ENCODE measurements at places on chromosomes 16 and 17. TPM values are rescaled to one million over a fixed set of nuclear protein-coding genes. Genes with fewer than 3 reads are reported as not detected.
A peak's percentile ranks its signal among the peaks of the same experiment; 100 is the strongest.

DNA sequence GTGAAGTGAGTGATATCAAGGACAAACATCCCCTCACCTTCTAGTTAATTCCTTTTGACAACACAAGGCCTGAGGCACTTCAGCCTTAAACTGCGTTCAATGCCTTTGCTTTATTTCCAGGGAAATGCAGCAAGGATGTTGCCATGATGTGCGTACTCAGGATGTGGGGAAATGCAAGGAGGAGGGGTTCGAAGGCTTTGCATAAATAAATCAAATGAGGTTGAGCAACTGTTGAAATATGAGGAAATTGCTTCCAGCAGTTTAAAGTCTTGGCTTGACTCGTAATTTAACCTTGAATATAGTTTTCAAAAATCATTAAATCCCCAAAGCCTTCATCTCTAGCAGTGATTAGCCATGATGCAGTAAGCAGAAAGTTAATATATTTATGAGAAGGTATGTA is 81.8 kb upstream of the CCL2 start:
- H3K27ac ChIP-seq: no peak overlapping the region
- H3K4me3 ChIP-seq: no peak overlapping the region
- H3K36me3 ChIP-seq: no peaks in the 10 kb centered on the region
- H3K27me3 ChIP-seq: peaks cover 10% of the 10 kb centered on the region
- no peaks in the 10 kb centered on the region for H3K4me1 ChIP-seq

DNA sequence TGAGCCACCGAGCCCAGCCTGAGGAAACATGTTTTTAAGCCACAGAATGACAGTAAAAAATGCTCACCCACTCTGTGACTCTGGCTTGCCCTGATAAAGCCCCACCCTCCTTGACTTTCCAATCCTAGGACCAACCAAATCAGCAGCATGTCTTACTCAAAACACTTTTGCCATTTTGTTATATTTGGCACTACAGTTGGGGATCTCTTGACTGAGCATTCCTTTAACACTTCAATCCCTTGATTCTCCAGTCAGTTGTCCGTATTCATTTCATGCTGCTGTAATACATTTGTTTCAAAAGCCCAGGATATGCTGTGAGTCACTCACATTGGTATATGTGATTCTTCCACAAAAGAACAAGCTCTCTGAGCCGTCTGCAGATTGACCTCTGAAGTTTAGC is 8.2 kb downstream of the MYH3 start:
- DNase-seq: no peak
- H3K4me1 ChIP-seq: no peaks in the 10 kb centered on the region
- no peak overlapping the region for H3K4me3 ChIP-seq
- no peak overlapping the region for H3K27ac ChIP-seq
- peaks cover 9% of the 10 kb centered on the region for H3K36me3 ChIP-seq

DNA sequence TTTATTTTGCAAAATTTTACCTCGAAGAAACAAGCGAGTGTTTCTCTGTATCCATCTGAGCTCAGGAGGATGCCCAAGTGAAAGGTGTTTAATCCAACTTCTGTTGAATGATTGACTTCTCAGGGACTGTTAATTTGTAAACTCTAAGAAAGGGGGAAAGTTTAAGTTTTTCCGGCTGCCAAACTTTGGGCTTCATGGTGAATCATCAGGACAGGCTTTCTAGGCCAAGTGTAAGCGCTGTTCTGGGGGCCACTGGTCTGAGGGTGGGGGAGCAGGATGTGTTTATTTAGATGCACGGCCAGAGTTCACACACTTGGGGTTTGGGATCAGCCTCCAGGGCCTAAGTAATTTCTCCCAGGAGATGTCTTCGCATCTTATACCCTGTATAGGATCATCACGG is 110.4 kb downstream of the PITPNC1 start:
- no peak for DNase-seq
- H3K27me3 ChIP-seq: peaks cover 7% of the 10 kb centered on the region
- no peaks in the 10 kb centered on the region for H3K36me3 ChIP-seq
- no peaks in the 10 kb centered on the region for H3K4me1 ChIP-seq

DNA sequence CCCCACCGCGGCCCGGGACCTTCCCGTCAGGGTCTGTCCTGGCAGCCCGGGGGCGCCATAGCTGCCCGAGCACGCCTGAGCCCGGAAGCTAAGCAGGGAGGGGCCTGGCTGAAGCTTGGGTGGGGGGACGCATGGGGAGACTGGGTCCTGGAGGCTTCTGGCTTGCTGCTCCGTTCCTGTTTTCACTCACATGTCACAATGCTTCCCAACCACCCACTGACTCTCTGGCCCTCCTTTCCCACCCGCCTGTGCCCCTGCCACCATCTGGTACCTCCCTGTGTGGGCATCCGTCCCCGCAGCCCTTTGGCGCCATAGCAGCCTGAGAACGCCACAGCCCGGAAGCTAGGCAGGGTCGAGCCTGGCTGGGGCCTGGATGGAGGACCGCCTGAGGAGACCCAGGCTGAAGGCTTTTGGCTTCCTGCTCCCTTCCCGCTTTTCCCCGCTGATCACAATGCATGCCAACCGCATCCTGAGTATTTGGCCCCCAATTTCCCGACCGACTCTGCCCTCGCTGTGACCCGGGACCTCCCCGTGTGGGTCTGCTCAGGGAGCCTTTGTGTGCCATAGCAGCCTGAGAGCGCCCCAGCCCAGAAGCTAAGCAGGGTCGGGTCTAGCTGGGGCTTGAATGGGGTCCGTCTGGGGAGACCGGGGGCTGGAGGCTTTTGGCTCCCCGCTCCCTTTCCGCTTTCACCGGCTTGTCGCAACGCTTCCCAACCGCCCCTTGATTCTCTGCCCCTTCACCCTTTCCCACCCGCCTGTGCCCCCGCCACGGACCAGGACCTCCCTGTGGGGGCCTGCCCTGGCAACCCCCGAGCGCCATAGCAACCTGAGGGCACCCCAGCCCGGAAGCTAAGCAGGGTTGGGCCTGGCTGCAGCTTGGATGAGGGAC is 2290.1 kb downstream of the TP53TG3F start:
- H3K4me1 ChIP-seq: no peaks in the 10 kb centered on the region
- H3K4me3 ChIP-seq: no peak overlapping the region
- H3K27ac ChIP-seq: no peak overlapping the region
- H3K27me3 ChIP-seq: no peaks in the 10 kb centered on the region
- DNase-seq: no peak

DNA sequence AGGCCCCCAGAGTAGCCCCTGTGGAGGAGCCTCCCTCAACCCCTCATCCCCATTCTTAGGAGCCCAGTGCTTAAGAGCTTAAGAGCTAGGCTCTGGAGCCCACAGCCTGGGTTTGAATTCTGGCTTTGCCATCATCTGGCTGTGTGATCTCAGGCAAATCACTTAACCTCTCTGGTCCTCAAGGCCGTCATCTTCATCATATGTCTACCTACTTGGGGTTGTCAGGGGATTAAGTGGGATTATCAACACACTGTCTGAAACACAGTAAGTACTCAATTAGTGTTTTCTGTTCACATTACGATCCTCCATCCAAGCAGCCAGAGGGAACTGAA is 4.8 kb downstream of the SREBF1 start:
- no peak overlapping the region for H3K4me3 ChIP-seq
- peak overlapping the region; percentile 8 for H3K27ac ChIP-seq
- H3K4me1 ChIP-seq: peaks cover 39% of the 10 kb centered on the region
- H3K27me3 ChIP-seq: no peaks in the 10 kb centered on the region
- H3K36me3 ChIP-seq: peaks cover 21% of the 10 kb centered on the region

- H3K4me1 ChIP-seq: no peaks in the 10 kb centered on the region
- no peak for DNase-seq
- no peaks in the 10 kb centered on the region for H3K36me3 ChIP-seq
- no peak overlapping the region for H3K27ac ChIP-seq
These were observed 12.8 kb upstream of the PRR14 start for GRCh38 chr16:30637944-30638343.

- H3K36me3 ChIP-seq: no peaks in the 10 kb centered on the region
- H3K27ac ChIP-seq: no peak overlapping the region
- no peak for DNase-seq
- no peak overlapping the region for H3K4me3 ChIP-seq
- H3K4me1 ChIP-seq: no peaks in the 10 kb centered on the region
These were observed 665.6 kb upstream of the SOX9 start for GRCh38 chr17:71455219-71455618.

DNA sequence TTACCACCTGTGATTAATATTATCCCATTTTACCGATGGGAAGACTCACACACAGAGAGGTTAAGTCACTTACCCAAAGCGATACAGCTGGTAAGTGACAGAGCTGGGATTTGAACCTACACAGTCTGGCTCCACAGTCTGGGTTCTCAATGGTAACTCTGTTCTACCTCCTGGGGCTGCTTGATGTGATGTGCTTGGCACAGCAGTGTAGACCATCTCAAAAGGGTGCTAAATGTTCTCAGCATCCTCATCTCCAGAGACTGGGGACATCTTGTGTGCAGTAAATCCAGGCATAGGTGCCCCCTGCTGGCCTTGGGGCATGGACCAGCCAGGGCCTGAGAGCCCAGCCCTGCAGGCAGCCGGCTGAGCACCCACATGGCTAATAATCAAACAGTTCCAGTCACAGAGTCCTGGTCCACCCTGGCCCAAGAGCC is 15.4 kb upstream of the KATNB1 start:
- no peaks in the 10 kb centered on the region for H3K4me1 ChIP-seq
- H3K27me3 ChIP-seq: no peaks in the 10 kb centered on the region
- peak; percentile 46 for DNase-seq
- no peak overlapping the region for H3K4me3 ChIP-seq
- H3K27ac ChIP-seq: no peak overlapping the region

DNA sequence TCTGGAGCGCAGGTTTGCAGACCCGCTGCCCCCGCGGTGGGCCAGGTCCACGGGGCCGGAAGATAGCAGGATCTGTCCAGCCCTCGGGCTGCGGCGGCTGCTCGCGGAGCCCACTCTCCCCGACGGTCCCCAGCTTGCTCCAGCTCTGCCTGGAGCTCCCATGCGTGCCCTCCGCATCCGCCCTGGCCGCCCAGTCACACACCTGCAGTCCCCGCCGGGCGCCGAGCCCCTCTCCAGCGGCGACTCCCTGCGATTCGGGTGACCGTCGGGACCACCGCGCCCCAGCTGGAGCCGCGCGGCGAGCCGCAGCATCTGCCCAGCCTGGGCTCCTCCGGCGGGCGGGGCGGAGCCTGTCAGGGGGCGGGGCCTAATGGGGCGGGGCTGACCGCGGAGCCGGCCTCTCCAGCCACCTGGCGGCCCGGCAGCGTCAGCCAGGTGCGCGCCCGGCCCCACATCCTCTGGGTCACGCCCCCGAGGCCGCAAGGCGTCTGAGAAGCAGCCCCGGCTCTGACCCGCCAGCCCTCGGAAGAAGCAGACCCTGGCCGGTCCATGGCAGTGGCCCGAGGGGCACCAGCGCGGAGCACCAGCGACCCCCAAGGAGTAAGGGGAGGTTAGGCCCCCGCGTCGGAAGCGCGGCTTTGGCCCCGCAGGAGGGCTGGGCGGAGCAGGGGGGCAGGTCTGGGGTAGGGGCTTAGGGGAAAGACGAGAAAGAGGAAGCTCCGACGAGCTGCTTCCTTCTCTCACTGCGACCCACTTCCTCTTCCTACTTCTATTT is at the start of gene PIK3R5:
PIK3R5 (minus strand) TSS at position 314 of the 775 bp plus-strand sequence. CDS start 54,213 bp downstream, outside the sequence.
- peak; percentile 19 for DNase-seq
- no peak within 1 kb of the TSS for H3K27ac ChIP-seq
- H3K4me3 ChIP-seq: peak within 1 kb of the TSS; percentile 46
- peaks cover 54% of the 10 kb centered on the region for H3K27me3 ChIP-seq
- H3K36me3 ChIP-seq: no peaks in the 10 kb centered on the region

DNA sequence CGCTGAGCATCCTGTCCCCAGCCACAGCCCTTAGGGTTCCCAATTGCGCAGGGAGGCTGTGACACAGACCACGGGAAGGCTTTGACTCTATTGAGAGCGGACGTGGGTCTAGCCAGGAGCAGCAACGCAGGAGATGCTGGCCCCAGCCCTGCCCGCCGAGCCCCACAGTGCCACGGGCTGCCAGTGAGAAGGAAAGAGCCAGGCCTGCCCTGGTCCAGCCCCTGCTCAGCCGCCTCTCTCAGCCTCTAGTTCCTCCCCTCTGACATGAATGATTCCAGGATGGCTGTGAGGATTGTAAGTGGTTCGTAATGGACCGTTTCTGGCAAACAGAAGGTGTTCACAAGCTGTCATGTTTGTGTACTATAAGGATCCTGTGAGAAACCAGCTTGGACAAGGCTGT is 2.5 kb downstream of the BHLHA9 start:
- H3K36me3 ChIP-seq: no peaks in the 10 kb centered on the region
- DNase-seq: no peak
- H3K27me3 ChIP-seq: peaks cover 47% of the 10 kb centered on the region
- H3K4me3 ChIP-seq: no peak overlapping the region
- no peak overlapping the region for H3K27ac ChIP-seq

GRCh38 chr17:43920500-43921095 is 13.3 kb upstream of the MPP2 start:
- peaks cover 38% of the 10 kb centered on the region for H3K4me1 ChIP-seq
- no peak overlapping the region for H3K27ac ChIP-seq
- DNase-seq: no peak
- H3K4me3 ChIP-seq: no peak overlapping the region
- H3K36me3 ChIP-seq: no peaks in the 10 kb centered on the region

DNA sequence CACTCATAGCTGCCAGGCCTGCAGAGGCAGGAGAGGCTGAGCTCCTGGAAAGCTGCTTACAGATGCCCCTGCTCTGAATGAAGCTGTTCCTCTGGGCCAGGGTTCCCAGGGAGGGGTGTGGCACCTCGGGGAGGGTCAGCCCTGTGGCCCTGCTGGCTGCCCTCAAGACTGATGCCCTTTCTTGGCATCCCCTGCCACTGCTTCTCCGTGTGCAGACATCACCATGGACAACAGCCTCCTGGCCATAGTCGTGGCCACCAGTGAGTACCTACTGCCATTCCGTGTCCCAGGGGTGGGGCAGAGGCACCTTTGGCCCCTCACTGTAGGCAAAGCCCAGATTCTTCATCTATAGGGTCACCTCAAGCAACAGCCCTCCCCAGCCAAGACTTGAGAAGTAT is 8.9 kb downstream of the MRPL27 start:
- no peak overlapping the region for H3K4me3 ChIP-seq
- H3K27me3 ChIP-seq: no peaks in the 10 kb centered on the region
- H3K4me1 ChIP-seq: peaks cover 4% of the 10 kb centered on the region
- no peak overlapping the region for H3K27ac ChIP-seq
- DNase-seq: no peak

DNA sequence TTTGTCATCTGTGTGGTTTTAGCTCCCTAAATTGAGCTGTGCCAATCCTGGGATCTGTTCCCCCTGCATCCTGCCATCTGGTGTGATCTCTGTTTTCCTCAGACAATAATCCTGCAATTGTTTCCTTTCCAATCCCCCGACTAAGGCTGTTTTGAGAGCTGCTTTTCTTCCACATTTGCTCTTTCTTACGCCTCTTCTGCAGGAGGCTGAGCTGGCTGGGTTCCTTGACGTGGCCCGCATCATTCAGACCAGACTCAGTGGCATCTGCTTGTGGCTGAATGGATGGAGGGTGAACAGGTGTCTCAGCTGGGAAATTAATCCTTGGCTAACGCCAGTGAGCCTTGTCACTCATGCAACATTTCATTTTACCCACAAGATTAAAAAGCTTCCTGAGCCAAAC is 9.8 kb upstream of the MED9 start:
- peaks cover 23% of the 10 kb centered on the region for H3K4me1 ChIP-seq
- no peak for DNase-seq
- H3K4me3 ChIP-seq: no peak overlapping the region

Gene EVI2A
- 3.8 TPM for polyA plus RNA-seq

Gene SALL1
- polyA plus RNA-seq: 4.5 TPM

Gene DOK4
- 113 TPM for polyA plus RNA-seq

Gene RAB26
- 19.1 TPM for polyA plus RNA-seq

Gene NHERF1
- 395 TPM for polyA plus RNA-seq

Gene KRTAP16-1
- not detected for polyA plus RNA-seq

All from large intestine (tissue), 12 donors.